NCI-H1092 (cell line): ENCODE measurements at places on chromosomes 4 and X.

GRCh38 chr4:156949373-156949814 lies 22.2 kb downstream of the PDGFC start:
- DNase-seq, result no peak

- no peak for DNase-seq
Measured at GRCh38 chr4:154004016-154004415, 215.1 kb upstream of the SFRP2 start.

- DNase-seq, result no peak
Measured at GRCh38 chr4:67456577-67457196, 88.6 kb downstream of the CENPC start.

DNA sequence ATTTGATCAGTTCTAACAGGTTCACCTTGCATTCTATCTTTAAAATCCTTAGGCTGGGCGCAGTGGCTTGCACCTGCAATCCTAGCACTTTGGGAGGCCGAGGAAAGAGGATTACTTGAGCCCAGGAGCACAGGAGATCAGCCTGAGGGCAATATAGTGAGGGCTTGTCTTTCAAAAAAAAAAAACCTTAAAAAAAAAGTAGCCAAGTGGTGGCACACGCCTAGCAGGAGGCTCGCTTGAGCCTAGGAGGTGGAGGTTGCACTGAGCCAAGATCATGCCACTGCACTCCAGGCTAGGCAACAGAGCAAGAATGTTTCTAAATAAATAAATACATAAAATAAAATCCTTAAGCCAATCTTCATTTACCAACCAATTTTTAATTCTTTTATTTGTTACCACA lies 75.6 kb downstream of the PRSS12 start:
- no peak for DNase-seq

DNA sequence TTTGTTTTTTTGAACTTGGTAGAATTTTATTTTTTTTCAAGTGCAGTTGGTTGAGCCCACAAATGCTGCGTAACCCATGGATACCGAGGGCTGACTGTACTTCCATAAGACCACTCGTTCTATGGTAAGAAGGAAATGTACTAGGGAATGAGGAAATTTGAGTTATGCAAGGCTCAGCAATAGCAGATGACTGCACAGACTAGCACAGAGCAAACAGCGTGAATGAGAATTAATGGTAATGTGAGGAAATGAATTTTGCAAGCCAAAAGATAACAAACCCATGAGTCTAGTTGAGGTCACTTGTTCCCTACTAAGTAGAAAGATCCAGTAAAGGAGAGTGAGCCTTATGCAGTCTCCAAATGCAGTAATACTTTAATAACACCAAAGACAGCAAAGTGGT lies 17.4 kb downstream of the GSPT2 start:
- no peak for DNase-seq

DNA sequence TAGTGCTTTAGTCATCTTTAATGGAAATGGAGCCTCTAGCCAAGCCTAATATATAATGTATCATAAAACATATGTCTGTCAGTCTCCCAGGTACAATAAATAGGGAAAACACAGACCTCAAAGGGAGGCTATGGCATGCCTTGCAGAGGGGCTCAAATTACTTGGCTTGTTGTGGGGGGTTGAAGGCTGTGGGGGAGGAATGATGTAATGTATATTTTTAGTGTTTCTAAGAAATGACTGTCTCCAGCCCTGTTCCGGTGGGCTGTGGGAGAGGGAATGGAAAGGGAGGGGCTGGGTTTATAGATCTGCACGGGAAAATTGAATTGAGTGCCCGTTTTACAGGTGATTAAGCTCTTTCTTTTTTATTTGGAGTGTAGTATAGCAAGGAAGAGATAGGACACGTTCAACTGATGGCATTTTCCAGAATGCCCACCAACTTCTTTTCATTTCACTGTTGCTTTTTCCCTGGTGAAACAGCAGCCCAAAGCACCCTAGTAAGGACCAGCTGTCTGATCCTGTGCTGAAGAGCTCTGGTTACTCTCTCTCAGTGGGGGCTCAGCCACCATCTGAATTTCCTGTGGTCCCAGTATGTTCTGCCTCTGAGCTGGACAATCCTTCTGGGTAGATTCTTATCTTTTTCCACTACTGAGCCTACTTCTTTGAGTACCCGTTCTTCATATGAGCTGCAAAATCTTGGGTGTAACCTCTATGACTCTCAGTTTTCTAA lies 220.7 kb upstream of the CASK start:
- no peak for DNase-seq

GRCh38 chr4:167890226-167890625 lies 202.1 kb upstream of the ANXA10 start:
- no peak for DNase-seq

- no peak for DNase-seq
Measured at GRCh38 chrX:124208660-124209059, 123.8 kb upstream of the TEX13D start.

- DNase-seq, result no peak
Measured at GRCh38 chrX:542179-542578, 88.4 kb upstream of the SHOX start.

- no peak for DNase-seq
Measured at GRCh38 chrX:126164226-126164625, 1.9 kb downstream of the DCAF12L2 start.

- no peak for DNase-seq
Measured at GRCh38 chr4:6222761-6223292, 22.5 kb upstream of the JAKMIP1 start.

GRCh38 chr4:111957116-111957515 lies 188.1 kb upstream of the FAM241A start:
- no peak for DNase-seq

DNA sequence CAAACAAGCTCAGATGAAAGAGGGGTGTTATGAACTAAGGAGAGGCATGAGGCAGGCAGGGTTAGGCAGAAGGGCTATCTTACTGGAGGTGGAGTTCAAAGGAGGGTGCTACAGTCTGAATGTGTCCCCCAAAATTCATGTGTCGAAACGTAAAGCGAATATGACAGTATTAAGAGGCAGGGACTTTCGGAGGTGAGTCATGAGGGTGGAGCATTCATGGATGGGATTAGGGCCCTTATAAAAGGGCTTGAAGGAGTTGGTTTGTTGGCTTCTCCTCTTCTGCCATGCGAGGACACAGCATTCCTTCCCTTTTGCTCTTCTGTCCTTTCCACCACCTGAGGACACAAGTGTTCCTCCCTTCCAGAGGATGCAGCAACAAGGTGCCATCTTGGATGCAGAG lies 22.9 kb downstream of the APLN start:
- no peak for DNase-seq

GRCh38 chrX:115625572-115626301 lies 64.8 kb downstream of the PLS3 start:
- DNase-seq, result no peak

DNA sequence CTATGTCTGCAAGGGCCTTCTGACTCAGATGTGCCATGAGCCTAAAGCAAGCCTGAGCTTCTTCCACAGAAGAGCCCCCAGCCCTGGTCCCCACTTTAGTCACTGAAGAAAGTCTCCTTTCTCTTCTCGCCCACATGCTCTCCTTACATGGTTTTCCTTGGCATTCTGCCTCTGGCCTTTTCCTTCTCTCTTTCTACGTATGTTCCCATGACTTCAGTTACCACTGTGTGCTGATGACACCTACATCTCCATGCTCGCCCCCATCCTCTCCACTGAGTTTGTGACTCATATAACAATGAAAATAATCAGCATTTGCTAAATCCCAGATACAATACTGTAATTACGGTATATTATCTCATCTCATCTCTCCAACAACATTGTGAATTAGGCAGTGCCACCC lies 149.3 kb downstream of the AMMECR1 start:
- DNase-seq, result no peak

- DNase-seq, result no peak
Measured at GRCh38 chr4:165308166-165308565, 19.3 kb upstream of the MSMO1 start.

- DNase-seq, result no peak
Measured at GRCh38 chrX:119763181-119763580, 4.8 kb downstream of the SOWAHD start.

DNA sequence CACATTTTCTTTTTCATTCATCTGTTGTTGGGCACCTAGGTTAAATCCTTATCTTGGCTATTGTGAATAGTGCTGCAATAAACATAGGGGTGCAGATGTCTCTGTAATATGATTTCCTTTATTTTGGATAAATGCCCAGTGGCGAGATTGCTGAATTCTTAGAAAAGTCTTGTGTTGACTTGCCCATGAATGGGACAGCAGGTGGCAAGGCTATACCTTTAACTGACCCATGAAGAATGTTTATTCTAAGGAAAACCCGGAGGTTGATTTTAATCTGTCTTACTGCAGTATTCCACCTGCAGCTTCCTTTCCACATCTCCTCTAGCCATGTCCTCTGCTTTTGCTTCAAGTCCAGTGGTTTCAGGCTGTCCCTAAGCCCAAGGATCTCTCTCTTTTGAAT lies 220.6 kb downstream of the SNCA start:
- no peak for DNase-seq

GRCh38 chr4:26199596-26199995 lies 121.2 kb upstream of the RBPJ start:
- DNase-seq, result no peak

DNA sequence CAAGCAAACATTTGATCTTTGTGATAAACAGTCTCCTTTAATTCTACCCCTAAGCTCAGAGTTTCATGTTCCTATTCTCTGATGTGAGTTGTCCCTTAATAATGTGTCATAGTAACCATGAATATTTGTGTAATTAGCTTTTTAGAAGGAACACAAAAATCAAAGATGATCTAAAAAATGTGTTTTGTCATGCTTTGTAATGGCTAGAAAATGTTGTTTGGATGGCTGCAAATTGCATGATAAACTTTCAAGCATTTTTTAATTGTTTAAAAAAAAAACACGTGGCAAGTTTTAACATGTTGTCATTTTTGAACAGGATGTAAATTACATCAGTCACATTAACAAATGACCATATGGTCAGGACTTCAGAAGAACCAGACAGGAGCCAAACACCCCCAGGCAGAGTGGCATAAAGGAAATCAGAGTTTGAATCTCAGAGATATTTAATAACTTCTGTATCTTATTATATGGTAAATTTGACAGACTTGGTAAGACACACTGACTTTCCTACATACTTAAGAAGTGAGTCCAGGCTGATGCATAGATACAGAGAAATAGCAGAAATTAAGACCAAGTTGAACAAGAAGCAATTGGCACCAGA lies 223.9 kb upstream of the VEGFC start:
- no peak for DNase-seq

GRCh38 chr4:182927505-182927904 lies 10.3 kb upstream of the DCTD start:
- no peak for DNase-seq

DNA sequence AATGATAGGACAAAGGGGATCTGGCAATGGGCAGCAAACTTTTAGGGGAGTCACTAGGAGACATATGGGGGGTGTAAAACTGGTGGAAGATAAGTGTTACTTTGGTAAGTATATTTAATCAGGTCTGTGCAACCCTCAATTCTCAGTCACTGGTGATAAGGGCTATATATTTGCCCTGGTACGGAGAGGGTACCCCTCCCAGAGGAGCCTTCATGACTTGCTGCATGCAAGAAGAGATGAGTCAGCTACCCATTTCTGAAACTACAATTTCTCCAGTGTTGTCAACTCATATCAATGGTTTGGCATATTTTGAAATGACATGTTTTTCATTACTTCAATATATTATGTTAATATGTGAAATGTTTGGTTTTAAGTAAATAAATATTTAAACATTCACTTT lies 14.3 kb downstream of the SMARCAD1 start:
- DNase-seq, result no peak

GRCh38 chrX:136525738-136526606 lies 6.0 kb upstream of the VGLL1 start:
- peak; percentile 36 for DNase-seq

DNA sequence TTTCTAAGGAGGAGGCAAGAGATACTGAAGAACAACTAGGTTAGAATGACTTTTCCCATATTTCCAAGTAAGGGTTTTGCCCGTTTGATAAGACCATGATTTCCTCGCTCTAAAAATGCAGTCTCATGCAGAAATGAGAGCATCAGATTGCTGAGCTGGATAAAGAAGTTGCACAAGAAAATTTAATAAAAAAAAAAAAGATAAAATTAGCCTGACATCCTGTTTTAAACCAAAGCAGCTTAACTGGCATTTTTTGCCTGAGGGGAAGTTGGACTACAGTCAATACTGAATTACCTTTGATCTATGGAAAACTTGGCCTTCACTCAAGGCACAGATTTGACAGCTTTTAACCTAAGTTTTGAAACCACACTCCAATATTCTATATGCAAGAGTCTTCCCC lies 208.4 kb downstream of the GASK1B start:
- no peak for DNase-seq

- DNase-seq, result no peak
Measured at GRCh38 chr4:173386751-173387150, 12.2 kb downstream of the SCRG1 start.

GRCh38 chr4:177408023-177408422 lies 34.2 kb downstream of the AGA start:
- DNase-seq, result peak; percentile 58

DNA sequence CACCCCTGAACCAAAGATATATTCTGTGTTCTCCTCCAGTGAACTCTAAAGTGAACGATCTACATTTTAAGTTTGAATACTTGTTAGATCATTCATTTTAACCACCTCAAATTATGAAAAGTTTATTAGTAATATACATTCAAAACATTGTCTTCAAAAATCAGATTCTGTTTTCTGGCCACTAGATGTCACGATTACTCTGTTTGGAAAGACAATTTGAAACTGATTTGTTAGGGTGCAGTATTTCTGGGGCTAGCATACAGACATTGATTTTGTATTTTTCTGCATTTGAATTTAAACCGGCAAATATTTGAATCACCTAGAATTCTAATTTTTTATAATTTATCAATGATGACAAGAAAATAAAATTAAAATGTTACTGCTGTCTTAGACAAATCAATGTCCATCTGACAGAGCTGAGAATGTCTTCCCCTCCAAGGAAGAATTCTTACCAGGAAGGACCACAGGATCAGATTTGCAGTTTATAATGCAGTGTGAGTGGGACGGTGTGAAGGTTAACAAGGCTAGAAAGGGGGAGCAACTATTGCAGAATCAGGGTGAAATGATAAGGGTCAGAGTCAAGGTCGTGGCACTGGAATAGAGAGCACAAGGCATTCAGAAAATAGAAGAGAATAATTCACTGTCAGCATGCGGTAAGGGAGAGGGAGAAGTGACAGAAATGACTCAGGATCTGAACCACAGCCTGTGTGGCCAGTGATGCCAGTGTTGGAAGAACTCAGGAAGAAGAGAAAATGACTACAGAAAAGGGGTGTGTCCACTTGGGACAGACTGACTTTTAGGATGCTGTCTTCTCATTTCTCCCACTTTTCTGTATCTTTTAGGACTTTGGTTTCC lies 91.6 kb downstream of the ANXA10 start:
- DNase-seq, result peak; percentile 31

- DNase-seq, result no peak
Measured at GRCh38 chrX:50671661-50672060, 142.3 kb downstream of the SHROOM4 start.
